ENCODE measurements at places on chromosomes 1 and 21.

DNA sequence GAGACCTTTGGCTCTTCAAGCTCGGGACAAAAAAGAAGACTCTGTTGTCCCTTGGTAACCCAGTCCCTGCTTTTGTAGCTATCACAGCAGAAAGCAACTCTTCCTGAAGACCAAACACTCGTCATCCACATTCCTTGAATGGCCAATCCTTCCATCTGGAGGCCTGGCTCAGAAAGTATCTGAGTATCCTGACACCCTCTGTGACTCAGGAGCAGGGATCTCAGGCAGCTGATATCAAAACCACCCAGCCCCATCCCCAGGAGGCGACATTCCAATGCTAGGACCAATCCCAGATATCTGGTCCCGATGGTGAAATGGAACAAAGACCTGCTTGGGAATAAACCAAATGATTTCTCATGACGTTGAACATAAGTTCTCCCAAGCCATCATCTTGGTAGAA lies 112.5 kb downstream of the TAS1R2 start:
- no peak for DNase-seq

GRCh38 chr1:73516451-73516850 lies 681.5 kb downstream of the LRRIQ3 start:
- DNase-seq: no peak

DNA sequence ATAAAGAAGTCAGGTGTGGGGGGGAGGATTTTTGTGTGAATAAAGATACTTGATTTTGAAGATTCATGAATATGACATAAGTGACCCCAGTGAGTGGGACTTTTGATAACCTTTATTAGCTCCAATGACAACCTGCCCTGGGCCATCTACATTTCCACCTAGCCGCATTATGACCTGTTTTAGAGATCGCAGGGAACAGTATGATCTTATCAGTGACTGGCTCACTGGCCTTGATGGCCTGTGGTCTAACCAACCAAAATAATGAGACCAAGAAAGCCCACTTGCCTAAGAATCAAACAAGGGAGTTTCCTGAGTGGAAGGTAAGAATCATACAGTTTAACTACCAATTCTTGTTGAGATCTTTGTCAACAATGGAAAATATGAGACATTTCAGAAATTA lies 1.8 kb downstream of the ELAPOR1 start:
- no peak for DNase-seq

DNA sequence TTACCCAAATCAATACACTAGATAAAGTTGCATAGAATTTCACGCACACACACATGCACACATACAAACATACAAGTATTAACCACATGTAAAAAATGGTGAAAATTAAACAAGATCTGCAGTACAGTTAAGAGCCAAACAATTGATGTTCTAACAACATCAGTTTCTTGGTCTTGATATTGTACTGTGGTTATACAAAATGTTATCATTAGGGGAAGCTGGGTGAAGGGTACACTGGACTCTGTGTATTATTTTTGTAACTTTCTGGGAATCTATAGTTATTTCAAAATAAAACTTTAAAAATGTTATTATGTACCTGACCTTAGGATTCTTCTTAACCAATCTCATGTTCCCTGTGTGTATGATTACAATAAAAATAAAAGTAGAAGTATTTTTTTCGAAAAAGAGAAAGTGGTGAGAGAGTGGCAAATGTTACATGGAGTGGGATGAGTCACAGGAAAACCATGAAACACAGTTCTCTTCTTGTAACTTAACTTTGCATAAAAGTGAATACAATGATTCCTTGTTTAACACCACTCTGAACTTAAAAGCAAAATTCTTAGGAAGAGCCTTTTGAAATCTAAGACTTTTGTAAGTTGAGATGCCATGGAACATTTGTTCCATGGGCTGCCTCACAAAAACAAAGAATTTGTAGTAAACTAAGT lies 101.6 kb upstream of the RUNX1 start:
- DNase-seq: no peak

GRCh38 chr1:1125945-1126344 lies 10.1 kb upstream of the C1orf159 start:
- no peak for DNase-seq

- no peak for DNase-seq
Observed at GRCh38 chr1:223248001-223248769, 105.1 kb upstream of the TLR5 start.

DNA sequence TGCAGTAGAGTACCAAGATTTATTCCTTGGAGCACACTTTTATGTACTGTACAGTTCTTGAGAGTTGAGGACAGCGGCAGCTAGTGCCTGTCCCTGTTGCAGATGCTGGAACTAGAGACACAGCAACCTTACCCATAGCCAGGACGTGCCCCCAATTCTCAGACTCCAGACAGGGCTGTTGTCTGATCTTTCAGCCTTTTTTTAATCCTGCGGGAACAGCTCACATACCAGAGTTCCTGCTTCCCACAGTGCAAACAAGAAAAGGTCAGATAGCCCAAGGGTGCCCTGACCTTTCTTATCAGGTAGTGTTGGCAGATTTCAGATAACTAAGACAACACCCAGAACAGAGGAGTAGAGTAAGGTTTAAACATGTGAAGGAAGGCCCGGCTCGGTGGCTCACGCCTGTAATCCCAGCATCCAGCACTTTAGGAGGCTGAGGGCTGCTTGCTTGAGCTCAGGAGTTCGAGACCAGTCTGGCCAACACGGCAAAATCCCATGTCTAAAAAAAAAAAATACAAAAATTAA lies 78.5 kb downstream of the DOP1B start:
- DNase-seq: no peak

DNA sequence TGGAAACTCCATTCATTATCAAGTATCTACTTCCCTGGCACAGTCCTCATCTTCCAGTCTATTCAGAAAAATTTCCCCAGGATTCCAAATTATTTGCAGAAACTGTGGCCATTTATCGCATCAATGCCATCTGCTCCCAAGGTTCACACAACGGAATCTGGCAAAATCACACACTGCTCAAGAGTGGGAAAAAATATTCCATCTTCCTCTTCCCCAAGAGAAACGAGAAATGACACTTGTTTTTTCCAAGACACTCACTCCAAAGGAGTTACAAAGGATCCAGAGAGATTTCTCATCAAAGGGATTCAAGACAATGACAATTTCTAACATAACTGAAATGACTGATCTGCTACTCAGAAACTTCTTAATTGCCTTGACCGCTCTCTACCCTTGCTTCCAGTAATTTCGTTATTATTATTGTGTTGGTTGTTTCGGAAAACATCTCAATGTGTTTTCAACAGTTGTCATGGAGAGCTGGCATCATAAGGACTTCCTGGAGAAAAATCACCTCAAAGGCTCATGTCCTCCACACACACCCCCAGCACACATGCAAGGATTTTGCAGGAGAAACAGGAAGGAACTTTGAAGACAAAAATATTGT lies 128.0 kb downstream of the PSMG1 start:
- no peak for DNase-seq

DNA sequence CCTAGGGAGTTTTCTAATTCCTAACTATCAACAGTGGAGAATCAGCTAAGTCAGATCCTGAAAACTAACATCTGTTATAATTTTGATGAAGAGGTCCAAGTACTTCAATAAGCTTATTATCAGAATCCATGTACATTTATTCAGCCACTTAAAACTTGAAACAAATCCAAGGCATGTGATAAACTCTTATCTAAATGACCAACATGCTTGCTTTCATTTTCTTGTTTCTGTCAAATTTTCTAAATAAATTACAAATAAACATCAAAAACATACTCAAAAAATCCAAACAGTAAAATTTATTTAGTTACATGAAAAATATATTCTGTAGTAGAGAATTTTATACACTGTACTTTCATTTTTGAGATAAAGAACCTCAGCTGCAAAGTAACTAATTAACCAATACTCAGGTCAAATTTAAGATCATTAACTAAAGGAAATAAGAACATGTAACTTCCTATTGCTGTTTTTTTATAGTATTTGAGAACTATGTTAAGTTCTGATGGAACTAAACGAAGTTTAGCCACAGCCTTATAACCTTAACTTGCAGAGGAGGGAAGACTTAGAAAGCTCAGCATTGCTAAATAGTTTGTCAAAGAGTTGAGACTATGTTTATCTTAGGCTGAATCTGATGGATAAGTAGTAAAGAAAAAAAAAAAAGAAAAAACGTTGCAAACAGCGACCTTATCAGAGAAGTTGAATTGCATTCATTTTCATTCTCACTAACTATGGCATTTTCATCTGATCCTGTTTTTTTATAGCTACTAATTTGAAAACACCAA lies 44.9 kb downstream of the SYNJ1 start:
- no peak for DNase-seq

DNA sequence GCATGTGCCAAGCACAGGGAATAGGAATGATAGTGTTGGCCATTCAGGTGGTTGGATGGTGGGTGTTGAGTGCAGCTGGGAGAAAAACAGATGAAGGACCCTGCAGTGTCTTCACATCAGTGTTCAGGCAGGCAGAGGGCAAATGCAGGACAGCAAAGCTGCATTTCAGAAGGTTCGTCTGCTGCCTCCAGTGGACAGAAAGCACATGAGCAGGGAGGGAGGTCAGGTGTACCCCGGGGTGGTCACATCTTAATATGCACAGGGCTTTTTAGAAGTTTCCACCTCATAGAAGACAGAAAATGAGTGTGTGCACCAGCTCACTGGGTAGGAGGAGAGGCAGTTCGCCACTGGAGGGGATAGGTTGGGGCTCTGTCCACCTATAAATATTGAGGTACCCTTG lies 184.9 kb downstream of the SLC35F3 start:
- DNase-seq: no peak

DNA sequence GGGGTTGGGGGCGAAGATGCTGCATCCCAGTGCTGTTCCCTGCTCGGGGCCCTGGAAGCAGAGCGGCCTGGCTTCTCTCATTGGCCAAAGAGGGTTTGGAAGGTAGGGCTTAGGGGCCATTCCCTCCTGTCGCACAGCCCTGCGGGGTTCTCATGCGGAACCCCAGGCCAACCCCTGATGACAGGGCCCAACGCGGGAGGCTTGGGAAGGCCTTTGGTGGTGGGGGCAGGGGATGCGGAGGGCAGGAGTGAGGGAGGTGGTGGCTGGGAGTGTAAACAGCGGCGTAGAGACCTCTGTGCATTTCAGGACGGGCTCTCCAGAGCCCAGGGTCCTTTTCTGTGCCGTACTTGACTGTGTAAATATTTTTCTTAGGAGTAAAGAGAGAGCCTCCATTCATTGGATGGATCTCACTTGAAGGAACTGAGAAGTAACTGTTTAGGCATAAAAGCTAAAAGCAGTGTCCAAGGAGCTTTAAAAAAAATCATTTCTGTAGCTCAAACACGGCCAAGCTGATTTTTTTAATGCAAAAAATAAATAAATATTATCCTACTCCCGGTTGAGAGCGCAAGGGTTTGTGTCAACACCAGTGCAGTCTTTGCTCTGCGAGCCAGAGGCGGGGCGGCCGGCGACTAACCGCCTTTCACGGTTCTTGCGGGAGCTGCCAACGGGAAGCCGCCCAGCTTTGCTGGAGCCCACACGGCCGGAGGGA lies 169.1 kb downstream of the PRDM16 start:
- no peak for DNase-seq

- no peak for DNase-seq
Observed at GRCh38 chr1:226351709-226352108, 42.7 kb upstream of the LIN9 start.

DNA sequence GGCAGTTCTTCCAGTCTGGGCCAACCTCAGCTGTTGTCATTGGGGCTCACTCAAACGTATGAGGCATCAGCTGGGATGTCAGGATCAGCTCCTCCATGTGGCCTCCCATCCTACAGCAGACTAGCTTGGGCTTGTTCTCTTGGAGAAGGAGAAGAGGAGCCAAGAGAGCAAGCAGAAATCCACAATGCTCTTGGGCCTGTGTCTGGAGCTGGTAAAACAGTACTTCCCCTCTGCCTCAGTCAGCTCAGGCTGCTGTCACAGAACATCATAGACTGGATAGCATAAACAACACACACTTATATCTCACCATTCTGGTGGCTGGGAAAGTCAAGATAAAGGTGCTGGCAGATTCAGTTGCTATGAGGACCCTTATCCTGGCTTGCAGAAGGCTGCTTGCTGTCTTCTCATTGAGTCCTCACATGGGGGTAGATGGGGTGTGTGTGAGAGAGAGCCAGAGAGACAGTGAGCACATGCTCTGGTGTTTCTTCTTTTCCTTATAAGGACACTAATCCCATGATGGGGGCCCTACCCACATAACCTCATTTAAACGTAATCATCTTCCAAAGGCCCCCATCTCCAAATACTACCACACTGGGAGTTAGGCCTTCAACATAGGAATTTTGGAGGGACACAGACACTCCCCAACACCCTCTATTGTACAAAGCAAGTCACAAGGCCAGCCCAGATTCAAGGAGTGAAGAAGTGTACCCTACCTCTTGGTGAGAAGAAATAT lies 16.3 kb upstream of the DNAJC6 start:
- no peak for DNase-seq

DNA sequence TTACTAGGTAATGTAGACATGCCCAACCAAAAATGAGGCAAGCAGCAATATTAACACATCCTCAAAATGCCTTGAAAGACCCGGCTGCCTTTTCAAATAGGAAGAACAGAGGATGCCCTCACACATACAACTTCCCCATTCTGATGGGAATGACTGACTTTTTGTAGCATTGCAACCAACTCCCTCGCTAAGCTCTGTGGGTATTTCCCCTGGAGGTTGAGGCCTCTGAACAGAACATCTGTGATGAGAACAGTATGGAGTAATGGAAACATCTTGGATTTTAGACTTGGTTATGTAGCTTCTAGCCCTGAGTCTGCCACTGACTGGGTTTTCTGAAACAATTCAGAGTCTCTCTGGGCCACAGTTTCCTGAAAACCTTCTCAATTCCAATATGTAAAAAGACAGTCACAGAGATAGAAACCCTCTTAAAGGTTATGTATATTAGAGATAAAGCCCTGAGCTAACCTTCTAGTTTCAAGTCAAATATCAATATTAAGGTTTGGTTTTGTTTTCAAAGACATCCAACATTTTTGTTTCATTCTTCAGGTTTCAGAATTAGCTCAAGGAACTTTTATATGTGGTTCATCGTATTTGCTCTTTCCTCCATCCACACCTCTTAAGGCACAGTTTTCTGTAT lies 311.5 kb downstream of the SETD4 start:
- no peak for DNase-seq

- no peak for DNase-seq
Observed at GRCh38 chr1:224592636-224593582, 23.2 kb upstream of the CNIH3 start.
